ENCODE measurements at places on chromosomes 1 and 21.
A peak's percentile ranks its signal among the peaks of the same experiment; 100 is the strongest.

GRCh38 chr1:51214615-51215131 lies 21.4 kb upstream of the RNF11 start:
- DNase-seq: no peak

DNA sequence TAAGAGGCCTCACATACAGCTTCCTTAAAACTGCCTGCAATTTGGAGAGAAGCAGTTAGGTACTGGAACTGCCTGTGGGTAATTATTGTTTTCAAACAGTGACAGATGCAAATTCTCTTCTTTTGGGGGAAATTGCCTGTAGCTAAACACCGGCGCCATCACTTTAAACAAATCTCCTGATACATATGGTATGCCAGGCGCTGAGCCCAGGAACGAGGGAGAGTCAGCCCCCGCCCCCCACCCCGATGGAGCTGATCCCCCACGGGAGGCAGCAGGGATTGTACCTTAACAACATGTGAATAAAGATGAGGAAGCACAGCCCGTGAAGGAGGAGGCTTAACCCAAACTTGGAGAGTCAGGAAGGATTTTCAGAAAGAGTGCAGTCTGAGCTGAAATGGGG lies 7.1 kb downstream of the TMEM51 start:
- DNase-seq: no peak

- no peak for DNase-seq
Observed at GRCh38 chr1:76494807-76495206, 372.5 kb upstream of the ST6GALNAC5 start.

- DNase-seq: no peak
Observed at GRCh38 chr1:90558126-90558525, 159.0 kb downstream of the BARHL2 start.

DNA sequence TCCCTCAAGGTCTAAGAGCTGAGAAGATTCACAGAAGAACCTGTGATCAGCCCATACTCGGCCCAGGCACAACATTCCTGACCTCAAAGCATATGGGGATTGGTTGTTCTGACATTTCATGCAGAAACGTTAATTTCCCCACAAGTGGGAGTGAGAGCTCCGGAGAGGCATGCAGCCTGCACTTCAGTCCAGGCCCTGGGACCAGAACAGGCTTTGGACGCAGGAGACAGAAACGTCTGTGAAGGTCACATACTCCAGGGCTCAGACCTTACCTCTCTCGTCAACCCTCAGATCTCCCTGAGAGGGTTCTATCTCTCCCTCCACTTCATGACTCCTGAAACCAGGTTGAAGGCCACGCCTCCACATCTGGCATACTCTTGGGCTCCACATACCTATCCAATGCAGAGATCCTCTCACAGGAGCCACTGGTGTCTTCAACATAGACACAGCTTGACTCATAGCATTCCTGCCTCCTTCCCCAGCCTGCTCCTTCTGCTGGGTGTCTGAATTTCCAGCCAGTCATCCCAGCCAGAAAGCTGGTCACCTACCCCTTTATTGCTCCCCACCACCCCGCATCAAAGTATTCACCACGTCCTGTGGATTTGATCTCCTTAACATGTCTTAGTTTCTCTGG lies 149.2 kb downstream of the OMA1 start:
- no peak for DNase-seq

- DNase-seq: peak; percentile 59
Observed at GRCh38 chr1:185920602-185921001, 186.4 kb downstream of the HMCN1 start.

All from NCI-H1105 (cell line).